ENCODE measurements at places on chromosomes 3 and 15. TPM values are rescaled to one million over a fixed set of nuclear protein-coding genes. Genes with fewer than 3 reads are reported as not detected.

KLHL40 gene
- total RNA-seq = not detected

GALK2 gene
- total RNA-seq = 29.8 TPM

MEIS2 gene
- 28.7 TPM for total RNA-seq

TMEM45A gene
- 5.6 TPM for total RNA-seq

RAD51 gene
- total RNA-seq = 47.0 TPM

MINAR1 gene
- total RNA-seq = 0.34 TPM

SCAMP5 gene
- total RNA-seq = 9.2 TPM

IQCF5 gene
- not detected for total RNA-seq

BNC1 gene
- not detected for total RNA-seq

Measured in Caco-2 (cell line).